ENCODE measurements at places on chromosomes 2 and 18.

GRCh38 chr2:74191596-74192380 is 6.6 kb upstream of the MTHFD2 start:
- DNase-seq = no peak

DNA sequence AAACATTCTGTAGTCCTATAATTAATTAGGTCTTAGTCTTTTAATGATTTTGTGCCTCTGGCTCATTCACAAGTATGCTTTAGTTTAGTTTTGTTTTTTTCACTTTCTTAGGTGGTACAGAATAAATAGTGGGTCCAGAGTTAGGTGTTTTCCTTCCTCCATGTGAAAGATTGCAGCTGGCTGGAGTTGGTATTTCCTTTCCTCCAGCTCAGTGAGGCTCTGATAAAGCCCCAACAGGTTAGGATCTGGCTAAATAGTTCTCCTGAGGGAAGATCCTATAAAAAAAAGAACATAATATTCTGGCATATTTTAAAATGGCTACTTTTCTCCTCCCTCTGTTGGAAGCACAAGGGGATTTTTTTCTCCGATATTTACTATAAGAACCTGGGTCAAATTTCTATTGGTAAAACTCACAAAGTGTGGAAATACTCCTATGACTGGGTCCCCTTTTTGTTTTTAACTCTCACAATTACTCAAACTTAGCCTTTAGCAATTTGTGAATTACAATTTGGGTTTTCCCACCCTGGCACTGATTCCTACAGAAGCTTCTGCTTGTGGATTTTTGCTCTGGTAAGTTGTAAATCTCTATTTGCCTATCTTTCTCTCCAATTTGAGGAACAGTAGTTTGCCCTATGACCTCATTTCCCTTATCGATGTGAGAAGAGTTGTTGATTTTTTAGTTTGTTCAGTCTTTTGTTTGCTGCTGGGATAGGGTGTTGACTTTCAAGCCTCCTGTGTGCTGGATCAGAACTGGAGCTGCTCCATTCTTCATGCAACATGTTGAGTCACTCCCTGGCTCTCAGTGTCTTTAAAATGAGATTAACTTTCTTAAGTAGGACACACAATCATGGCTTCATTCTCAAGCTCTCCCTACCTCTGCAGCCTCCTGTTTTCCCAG is 500.9 kb downstream of the RNF144A start:
- DNase-seq = no peak

- no peak for DNase-seq
Measured at GRCh38 chr2:5868931-5869330, 176.7 kb downstream of the SOX11 start.

DNA sequence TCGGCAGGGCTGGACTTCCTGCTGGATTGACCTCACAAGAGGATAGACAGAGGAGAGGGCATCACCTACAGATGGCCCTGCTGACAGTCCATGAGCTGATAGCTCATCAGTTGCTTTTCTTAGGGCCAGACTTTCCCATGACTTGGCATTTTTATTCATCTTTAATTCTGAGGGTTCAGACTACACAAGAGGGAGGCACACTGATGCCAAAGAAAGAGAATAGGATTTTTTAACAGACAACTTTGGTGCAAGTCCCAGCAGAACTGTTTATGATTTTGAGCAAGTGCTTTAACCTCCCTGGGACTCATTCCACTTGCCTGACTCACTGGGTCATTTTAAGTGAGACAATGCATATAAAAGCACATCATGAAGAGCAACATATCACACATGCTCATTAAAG is 299.2 kb downstream of the INSIG2 start:
- no peak for DNase-seq

DNA sequence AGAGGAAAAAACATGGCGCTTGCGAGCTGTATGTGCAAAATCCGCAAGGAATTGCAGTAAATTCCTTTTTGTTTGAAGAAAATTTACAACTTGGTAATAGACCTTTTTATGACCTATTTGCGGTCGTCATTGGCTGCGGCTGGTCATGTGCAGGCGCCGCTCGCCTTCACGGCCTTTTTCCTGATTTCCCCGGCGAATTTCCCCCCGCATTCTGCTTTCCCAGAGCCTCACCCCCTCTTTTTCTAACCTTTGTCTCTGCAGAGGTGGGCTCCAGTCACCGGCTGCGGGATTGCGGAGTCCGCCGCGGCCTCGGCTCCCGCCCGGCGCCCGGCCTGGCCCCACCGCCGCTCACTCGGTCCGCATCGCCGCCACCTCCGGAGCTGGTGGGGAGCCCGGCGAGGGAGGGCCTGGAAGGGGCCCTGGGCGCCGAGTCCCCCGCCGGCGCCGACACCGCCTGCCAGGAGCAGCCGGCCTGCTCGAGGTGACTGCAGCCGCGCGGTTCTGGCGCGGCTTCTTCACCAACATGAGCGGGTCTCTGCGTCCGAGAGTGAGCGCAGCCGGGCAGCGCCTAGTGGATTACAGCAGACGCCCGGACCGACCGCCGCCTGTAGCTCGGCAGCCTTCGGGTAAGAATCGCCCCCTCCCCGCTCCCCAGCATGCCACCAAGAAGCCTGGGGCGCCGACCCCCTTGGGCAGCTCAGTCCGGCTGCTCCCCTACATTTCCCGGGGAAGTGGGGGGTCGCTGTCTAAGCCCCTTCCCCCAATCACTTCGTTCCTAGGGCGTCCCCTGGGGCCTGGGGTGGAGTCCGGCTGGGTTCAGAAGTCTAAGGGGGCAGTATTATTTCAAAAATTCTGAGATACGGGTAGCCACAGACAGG is 7.1 kb downstream of the HOXD8 start:
- DNase-seq = no peak

- no peak for DNase-seq
Measured at GRCh38 chr2:5123582-5124196, 568.5 kb upstream of the SOX11 start.

DNA sequence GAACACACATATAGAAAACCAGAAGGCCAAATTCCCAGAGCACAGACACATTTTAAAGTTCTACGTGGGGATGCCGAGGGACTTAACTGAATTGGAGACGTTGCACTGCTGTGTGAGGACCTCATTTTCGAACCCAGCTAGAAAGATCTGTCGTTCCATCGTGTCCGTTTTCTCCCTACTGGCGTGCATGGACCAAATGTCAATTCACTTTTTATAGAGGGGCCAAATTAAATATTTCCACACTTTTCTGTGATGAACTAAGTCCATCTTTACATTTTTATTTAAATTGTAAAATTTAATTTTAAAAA is 692 bp upstream of the TSHZ1 start:
- peak; percentile 28 for DNase-seq

DNA sequence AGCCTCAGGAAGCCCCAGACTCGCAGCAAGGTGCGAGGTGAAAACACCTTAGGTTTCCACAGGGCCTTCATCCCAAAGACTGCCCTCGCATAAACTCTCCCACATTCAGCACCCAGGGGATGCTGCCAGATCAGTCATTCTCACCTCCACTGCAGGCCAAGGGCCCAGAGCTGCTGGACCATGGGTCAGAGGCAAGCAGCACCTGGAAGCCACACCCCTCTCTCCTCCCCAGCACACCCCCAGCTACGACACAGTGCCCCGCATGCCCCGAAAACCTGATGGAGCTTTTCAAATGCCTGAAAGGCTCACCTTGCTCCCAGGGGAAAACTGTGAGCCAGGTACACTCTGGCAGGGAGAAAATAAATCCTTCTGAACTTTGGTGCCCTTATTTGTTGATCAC is 31.9 kb upstream of the LDLRAD4 start:
- no peak for DNase-seq

DNA sequence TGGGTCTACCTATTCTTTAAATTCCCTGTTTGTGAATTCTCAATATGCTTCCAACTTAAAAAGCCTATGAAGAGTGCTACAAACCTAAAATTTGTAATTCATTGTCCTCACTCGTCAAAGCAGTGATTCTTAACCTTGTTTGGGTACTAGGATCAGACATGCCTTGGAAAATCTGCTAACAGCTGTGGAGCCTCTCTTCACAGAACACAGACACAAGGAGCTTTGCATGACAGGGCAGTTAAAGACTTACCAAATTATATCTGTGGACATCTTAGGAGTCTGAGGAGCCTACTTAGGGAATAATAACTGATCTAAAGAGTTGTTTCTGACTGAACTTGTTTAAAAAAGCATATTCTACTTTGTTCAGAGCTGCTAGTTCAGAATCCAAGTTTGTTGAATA is 38.1 kb downstream of the TMEM87B start:
- DNase-seq = no peak

DNA sequence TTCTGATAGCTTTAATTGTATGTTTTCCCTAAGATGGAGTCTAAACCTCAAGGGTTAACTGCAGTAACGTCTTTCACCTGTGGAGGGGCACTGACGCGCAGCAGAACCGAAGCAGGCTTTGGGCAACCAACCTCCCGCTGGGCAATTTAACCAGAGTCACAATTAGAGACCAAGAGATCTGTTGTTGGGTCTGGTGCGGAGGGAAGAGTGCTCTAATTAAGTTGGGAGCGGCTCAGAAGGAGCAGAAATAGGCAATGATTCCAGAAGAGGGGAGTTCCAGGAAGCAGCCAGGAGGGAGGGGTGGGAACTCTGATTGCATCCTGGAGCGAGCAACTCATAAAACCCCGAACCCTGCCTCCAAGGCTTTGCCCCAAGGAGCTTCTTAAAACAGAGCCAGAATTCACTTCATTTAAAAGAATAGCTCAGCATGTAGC is 245.8 kb downstream of the PAX3 start:
- no peak for DNase-seq

GRCh38 chr18:27713738-27714095 is 463.2 kb downstream of the CDH2 start:
- no peak for DNase-seq

DNA sequence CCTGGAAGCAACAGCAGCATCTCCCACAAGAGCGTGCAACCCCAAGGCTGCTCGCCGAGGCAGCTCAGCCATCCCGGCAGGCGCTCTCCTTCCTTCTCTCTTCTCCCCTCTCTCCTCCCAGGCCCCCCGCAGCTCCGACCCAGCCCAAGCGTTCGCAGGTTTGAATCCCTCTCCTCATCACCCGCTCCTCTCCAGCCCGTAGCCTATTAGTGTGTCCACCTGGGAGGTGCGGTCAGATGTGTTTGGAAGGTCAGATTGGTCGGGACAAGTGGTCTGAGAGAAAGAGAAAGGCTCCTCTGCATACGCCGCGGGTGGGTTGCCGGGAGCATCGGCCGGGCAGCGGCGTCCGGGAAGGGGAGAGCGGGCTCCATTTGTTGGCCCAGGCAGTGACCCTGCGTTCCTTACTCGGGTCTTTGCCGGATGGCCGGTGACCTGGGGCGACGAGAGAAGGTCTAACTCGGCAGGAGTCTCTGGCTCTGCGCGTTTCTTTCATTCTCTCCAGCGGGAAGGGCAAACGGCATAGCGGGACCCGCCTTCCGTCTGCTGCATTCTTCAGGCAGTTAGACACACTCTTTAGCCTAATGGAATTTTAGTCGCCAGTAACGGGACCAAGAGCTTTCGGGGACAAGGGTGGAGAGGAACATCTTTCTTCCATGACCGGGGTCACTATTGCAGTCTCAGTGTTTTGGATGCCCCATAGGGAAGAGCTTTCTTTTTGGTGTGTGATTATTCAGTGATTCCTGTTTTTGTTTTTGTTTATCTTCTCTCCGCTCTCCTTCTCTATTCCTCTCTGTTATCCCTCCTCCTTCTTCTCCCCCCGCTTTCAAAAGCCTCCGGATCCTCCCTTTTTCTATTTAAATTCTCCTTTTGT is 1.1 kb upstream of the TMEFF2 start:
- DNase-seq = no peak

- no peak for DNase-seq
Measured at GRCh38 chr2:46548521-46549144, 69.3 kb downstream of the TMEM247 start.

- no peak for DNase-seq
Measured at GRCh38 chr18:75860166-75860565, 432.7 kb upstream of the SMIM21 start.

DNA sequence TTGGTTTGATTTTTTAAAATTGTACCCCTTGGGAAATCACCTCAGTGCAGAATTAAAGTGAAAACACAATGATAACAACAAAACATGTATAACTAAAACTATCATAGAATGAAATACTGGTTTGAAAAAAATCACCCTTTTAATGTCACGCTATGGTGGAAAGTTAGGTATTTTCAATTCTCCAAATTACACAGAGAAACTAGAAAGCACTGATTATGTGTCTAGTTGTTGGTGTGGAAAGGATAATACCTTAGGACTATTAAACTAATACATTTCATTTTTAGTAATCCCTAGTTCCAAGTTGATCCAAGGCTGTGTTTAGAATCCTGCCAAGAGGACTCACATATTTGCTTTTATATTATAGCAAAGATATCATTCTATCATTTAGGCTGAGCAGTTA is 71.2 kb downstream of the NUP35 start:
- no peak for DNase-seq

DNA sequence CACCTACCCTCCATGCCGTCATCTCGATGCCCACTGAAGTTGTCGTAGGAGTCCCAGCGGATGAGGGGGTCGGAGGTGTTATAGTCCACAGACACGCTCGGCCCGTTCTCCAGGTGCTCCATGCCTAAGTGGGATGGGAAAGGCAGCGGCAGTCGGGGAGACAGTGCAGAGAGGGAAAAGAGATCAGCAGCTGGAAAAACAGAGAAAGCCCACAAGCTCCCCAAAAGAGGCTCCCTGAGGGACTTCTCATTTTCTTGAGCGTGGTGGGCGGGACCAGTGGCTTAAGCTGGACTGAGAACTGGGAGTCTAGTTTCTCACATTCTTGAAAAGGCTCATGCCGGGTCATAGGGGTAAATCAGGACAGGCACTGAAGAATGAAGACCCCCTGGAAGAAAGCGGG is 121.9 kb downstream of the TNS1 start:
- no peak for DNase-seq

GRCh38 chr18:58584200-58585127 is 44.4 kb downstream of the ALPK2 start:
- no peak for DNase-seq

Data from activated CD4-positive, alpha-beta T cell treated with anti-CD3 and anti-CD28 coated beads, Interleukin-2, amount 10 ng/mL, durations not matched to agents 7 days and 5 days (primary cell).